Umbilical cord (tissue), 2 donors: ENCODE measurements at places on chromosomes 6 and 20.
A peak's percentile ranks its signal among the peaks of the same experiment; 100 is the strongest.

DNA sequence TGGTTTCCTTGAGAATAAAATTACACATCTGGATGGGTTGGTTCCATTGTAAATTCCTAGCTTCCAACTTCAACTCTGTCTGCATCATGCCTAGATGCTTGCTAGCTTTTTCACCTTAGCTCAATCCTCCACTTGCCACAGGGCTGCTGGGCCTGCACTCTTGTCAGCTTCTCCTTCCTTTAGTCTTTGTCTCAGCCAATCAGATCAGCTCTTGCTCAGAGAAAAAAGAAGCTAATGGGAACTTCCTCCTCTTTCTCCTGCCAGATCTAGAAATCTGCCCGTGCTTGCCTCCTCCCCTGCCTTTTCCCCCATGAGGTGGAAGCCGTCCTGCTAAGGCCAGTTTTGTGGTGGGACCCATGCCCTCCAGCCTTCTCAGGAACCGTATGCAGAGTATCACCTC is 18.5 kb downstream of the RAE1 start:
- DNase-seq = no peak

GRCh38 chr20:15965165-15965564 is 608.1 kb downstream of the KIF16B start:
- DNase-seq = no peak

GRCh38 chr6:170031684-170032121 is 259.2 kb downstream of the DLL1 start:
- no peak for DNase-seq

DNA sequence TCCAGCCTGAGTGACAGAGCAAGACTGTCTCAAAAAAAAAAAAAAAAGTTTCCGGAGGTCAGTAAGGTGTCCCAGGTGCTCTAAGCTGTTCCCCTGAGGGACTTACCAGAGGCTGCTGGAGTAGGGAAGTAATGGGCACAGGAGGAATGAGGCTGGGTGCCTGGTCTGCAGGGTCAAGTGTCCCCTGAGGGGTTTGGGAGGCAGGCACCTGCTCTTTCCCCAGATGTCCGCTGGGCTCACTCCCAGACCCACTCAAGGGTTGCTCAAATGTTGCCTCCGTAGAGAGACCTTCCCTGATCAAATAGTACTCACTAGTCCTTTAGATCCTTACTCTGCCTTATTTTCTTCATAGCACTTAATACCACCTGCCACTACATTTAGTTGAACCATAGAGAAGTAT is 5.4 kb upstream of the MAPK13 start:
- DNase-seq = no peak

GRCh38 chr6:67759001-67759400 is 876.1 kb upstream of the ADGRB3 start:
- no peak for DNase-seq

DNA sequence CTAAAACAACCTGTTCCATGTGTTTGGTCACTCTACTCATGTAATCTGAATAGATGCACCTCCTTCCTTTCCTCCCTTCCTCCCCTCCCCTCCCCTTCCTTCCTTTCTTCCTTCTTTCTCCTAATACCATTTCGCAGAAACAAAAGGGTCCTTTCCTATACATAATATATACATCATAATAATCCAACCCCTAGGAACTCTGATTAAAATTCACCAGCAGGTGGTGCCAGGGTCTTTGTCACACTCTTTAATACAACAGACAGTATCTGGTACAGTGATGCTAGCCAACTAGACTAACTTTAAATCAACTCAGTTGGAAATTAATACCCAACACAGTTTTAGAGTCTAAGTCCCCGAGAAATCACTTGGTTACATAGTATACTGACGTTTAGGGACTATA is 181.2 kb upstream of the SHLD1 start:
- peak; percentile 52 for DNase-seq

DNA sequence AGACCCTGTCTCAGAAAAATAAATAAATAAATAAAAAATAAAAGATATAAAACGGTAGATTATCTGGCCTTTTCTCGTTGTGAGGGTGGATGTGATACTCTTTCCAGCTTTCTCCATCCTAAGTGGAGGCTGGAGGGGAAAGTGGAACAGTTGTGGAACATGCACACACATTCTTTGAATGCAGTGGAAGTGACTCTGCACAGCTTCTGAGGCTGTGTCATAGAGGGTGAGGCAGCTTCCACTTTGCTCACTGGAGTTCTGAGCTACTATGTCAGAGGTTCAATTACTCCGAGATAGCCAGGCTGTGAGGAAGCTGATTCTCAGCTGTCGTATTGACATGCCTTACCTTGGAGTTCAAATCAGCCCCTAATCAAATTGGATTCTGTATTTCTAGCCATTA is 82.2 kb downstream of the CHMP4B start:
- no peak for DNase-seq

GRCh38 chr20:407133-407952 is 756 bp upstream of the RBCK1 start:
- DNase-seq = peak; percentile 79

- DNase-seq = no peak
Measured at GRCh38 chr20:44616604-44616964, 34.2 kb downstream of the PKIG start.

DNA sequence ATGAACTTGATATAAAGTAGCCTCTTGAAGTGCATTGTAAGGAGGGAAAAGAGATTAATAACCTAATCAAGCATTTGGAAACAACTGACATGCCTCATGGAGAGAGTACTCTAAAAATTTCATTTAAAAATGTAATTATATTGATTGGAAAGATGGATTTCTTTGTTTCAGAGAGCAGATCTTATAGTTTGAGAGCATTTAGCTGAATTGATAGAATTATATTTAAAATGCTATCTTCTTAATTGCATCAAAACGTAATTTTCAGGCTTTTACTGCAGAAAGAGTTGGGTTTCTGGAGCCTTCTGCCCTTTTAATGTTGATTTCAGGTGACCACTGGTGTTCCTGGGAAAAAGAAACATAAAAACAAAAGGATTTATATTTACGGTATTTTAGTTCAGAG is 130.6 kb downstream of the EDN3 start:
- no peak for DNase-seq

GRCh38 chr6:45069091-45069490 is 259.0 kb upstream of the RUNX2 start:
- peak; percentile 11 for DNase-seq

- no peak for DNase-seq
Measured at GRCh38 chr6:13407709-13408695, 79.4 kb downstream of the GFOD1 start.

GRCh38 chr6:13355043-13355945 is 27.0 kb upstream of the TBC1D7 start:
- DNase-seq = peak; percentile 86

DNA sequence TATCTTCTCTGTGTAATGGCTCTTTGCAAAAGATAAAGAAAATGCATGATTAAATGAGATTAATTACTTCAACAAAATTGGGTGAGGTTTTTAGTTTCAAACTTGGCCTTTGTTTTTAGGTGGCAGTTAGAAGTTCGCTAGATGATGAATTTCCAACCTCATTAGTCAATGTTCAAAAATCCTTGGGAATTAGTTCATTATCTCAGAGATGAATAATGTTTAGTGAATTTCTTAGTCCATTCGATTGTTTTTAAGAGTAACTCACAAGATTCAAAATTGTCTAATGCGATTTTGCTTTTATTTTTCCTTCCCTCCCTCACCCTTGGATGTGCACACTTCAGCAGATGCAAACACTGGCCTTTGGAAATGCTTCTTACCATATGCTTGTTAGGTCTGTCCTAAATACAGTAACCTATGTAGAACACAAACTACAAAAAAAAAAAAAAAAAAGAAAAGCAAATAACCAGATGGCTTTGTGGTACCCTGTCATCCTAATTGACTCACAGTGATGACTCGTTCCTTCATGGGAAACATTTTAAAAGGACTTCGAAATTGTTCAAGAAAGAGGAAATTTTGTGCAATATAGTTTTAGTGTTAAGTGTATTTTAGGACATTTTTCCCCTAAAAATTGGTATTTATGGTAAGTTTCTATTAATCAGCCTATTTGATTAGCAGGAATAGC is 66.7 kb downstream of the FAM229B start:
- DNase-seq = peak; percentile 55

- DNase-seq = no peak
Measured at GRCh38 chr6:21383450-21384085, 210.0 kb upstream of the SOX4 start.

- DNase-seq = no peak
Measured at GRCh38 chr6:43262000-43262779, 18.9 kb downstream of the TTBK1 start.

GRCh38 chr20:47397652-47398301 is 41.3 kb upstream of the ZMYND8 start:
- DNase-seq = no peak

- DNase-seq = no peak
Measured at GRCh38 chr20:58709013-58709702, 16.6 kb downstream of the NPEPL1 start.

DNA sequence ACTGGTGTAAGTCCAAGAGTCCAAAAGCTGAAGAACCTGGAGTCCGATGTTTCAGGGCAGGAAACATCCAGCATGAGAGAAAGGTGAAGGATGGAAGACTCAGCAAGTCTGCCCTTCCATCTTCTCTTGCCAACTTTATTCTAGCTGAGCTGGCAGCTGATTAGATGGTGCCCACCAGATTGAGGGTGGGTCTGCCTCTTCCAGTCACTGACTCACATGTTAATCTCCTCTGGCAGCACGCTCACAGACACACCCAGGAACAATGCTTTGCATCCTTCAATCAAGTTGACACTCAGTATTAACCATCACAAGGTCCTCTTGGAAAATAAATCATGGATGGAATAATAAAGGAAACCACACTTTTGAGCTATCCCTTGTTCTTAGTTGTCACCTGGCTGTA is 121.2 kb downstream of the MAP3K7 start:
- no peak for DNase-seq

DNA sequence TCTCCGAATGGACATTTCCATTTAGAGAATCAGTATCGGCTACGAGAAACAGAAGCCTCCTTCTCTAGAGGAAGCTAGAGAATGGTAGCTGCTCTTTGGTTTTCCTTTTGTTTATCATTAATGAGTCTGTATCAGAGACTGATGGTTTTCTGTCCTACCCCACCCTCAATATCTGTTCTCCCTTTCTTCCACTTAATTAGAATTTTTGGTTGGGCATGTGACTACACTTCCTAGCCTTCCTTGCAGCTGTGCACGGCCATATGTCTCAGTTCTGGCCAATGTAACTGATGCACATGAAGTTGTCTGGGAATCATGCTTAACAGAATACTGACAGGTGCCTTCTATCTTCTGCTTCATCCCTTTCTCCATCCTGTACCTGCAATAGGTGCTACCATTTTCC is 19.0 kb downstream of the RNF24 start:
- no peak for DNase-seq

DNA sequence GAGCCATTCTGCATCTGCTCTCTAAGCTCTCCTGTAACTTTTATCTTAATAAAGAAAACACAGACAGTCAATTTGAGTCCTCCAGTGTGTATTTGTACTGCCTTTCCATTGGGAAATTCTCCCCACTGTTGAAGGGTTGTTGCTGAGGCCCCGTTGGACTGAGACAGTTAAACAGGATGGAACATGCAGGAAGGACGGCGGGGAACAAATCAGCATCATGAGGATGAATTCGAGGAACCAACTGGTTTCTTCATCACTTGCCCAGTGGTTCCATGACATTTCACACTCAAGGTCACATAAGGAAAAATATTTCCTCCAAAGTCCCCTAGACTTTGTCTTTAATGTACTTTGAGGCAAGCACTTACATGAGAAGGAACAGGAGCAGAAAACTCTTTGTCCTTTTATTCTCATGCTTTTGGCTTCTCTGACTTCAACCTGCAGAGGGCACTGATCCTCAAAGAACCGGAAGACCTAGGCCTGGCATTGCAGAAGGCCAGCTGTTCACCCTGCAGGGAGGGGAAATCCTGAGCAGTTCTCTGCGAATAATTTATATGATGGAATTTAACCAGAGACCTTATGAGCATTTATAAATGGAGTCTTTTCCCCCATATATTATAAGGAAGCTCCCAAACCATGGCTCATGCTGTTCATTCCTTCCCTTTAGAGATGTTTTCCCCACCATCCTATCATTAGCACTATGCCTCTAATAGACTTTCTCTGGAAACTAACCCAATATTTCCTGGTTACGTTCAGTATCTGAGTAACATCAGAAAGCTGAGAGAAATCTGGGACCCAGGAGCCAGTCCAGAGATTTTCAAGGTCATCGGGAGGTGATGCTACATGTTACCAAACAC is 55.2 kb upstream of the ADGRF1 start:
- peak; percentile 90 for DNase-seq

- no peak for DNase-seq
Measured at GRCh38 chr6:149567945-149568585, 1.9 kb downstream of the GINM1 start.

GRCh38 chr6:166598441-166599138 is 12.1 kb upstream of the RAMACL start:
- peak; percentile 71 for DNase-seq

- no peak for DNase-seq
Measured at GRCh38 chr6:13666194-13667105, 45.2 kb downstream of the RANBP9 start.

DNA sequence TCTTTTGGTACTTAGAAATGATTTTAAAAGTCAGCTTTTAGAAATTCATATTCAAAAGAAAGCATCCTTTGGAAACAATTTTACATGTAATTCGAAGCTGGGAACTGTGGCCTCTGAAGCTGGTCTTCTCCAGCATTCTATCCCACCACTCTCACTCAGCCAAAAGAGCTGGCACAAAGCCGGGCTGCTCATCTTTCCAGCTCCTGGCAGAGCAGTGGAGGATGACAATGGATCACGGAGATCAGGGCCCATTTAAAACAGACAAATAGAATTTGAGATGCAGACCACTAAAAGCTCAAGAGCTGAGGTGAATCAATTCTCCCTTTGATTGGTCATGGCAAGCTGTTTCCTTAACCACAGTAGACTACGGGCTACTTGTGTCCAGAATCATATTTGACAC is 60.6 kb downstream of the OTOR start:
- DNase-seq = no peak

DNA sequence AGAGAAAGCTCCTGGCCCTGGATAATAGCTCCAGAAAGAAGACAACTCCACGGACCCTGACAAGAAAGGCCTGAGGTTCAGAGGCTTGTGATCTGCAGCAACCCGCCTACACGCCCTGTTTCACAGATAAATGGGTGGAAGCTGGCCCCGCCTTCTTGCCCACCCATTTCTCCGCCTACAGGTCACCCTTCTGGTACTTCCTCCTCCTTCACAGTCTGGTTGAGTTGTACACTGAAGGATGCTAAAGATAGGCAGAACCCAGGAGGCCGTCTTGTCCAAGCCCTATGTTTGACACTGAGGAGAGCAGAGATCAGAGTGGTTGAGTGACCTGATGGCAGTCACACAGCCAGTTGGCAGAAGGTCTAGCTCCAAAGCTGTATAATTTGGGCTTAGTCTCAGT is 34.2 kb upstream of the MDGA1 start:
- DNase-seq = no peak

GRCh38 chr6:81253821-81254220 is 498.7 kb downstream of the TENT5A start:
- no peak for DNase-seq

- DNase-seq = no peak
Measured at GRCh38 chr6:34249469-34250261, 859 bp upstream of the SMIM29 start.

- DNase-seq = no peak
Measured at GRCh38 chr6:111870742-111871064, 2.5 kb downstream of the FYN start.

- DNase-seq = peak; percentile 80
Measured at GRCh38 chr20:43187476-43188233, 2.1 kb downstream of the PTPRT start.
